ENCODE measurements at places on chromosomes 11 and 22.

DNA sequence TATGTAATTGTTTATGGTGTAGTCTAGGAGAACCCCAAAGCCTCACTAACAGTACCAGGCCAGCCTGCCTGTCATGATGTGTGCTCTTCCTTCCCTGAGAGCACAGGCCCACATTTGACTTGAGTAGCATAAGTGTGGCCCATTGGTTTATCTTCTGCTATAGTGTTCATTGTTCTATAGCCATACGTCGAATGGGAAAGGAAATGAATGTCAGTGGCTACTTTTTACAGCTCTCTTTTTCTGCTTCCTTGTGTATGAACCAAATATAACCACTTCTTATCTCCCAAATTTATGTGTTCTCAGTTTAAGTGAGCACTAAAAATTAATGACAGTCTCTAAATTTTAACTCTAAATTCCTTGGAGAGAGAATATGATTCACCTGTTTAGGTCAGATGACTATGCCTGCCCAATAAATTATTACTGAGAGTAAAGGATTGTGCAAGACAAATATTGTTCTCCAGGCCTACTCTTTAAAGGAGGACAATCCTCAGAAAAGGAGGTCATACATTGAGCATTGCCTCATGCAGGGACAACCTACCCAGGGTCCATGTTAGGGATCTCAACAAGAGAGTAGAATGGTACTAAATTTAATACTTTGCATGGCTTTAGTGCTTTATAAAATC lies 222.9 kb upstream of the ARHGAP20 start:
- no peak for DNase-seq

- DNase-seq = no peak
These were observed 1157.5 kb upstream of the RAG2 start for GRCh38 chr11:37755521-37755920.

- no peak for DNase-seq
These were observed 59.4 kb downstream of the KCNA4 start for GRCh38 chr11:29957431-29957830.

DNA sequence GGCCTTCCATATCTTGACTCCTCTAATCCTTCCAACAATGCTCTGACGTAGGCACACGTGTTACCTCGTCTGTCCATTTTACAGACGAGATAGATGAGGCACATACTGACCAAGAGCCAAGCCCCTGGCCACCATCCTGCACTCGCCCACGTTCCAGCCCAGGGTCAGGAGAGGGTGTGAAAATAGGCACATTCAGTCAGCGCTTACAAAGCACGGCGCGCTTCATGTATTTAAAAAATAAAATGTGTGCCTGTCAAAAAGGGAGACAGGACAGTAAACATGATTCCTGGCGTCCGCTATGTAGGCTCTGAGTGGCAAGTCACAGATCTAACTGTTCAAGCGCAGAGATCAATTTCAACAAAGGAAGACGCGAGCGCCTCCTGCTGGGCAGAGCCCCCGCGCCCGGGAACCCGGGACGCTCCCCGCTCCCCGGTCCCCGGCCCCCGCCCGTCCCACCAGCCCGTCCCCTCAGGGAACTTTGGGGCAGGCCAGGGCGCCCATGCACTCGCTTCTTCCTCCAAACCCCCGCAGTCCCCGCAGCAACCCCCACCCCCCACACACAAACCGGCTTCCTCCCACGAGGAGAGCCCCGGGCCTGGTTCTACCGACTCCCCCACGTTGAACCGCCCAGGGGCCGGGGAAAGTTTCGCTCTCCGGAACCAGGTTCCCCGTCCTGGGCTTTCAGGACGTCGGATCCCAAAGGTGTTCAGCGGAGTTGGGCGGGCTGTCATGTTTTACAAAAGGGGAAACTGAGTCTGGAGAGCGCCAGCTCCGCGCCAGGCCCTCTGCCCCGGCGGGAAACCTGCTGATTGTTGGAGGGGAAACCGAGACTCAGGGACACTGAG lies 10.4 kb upstream of the C1QTNF6 start:
- peak; percentile 87 for DNase-seq

GRCh38 chr11:69496631-69497220 lies 15.3 kb downstream of the LINC01488 start:
- DNase-seq = no peak

DNA sequence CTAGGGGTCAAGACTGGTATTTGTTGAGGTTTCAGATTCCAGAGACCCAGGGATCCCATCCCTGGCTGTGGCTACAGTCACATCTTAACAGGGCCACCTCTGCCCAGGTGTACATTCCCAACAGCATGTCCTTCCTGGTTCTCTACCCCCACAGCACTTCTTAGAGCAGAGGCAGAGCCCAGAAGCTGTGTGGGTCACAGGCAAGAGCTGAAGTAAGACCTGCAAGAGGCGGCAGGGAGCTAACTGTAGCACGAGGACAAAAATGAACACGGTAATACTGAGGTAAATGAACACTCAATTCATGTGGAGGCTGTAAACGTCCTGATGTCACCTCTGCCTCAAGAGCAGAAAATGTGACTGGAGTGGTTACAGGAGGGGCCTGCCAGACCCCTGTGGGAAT lies 21.7 kb upstream of the RAPSN start:
- no peak for DNase-seq

GRCh38 chr22:45995405-45996101 lies 18.6 kb upstream of the WNT7B start:
- DNase-seq = no peak

GRCh38 chr11:110599207-110599606 lies 113.0 kb downstream of the ARHGAP20 start:
- DNase-seq = no peak

DNA sequence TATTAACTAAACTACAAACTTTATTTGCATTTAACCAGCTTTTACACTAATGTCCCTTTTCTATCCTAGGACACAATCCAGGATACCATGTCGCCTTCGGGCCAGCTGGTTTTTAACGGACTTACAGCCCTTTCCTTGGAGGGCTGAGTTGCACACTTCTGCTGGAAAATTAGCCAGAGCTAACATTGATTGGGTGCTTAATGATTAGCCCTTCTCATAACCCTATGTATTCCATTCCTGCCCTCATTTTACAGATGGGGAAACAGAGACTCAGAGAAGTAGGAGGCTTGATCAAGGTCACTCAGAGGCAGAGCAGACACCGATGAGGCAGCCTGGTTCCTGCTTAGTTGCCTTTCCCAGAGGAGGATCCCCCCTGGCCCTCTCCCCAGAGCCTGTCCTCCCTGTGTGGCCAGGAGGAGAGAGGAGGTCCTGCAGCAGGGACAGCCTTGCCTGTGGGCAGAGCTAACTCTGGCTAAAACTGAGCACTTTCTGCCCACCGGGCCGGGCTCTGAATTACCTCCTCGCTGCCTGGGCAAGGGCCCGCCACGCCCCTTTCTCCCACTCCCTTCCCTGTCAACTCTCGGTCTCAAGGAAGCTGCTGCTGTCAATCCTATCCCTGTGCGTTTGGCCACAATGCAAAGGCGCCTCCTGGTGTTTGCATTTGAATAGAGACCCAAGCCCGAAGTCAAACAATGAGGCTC lies 59.6 kb upstream of the PAX6 start:
- DNase-seq = no peak

DNA sequence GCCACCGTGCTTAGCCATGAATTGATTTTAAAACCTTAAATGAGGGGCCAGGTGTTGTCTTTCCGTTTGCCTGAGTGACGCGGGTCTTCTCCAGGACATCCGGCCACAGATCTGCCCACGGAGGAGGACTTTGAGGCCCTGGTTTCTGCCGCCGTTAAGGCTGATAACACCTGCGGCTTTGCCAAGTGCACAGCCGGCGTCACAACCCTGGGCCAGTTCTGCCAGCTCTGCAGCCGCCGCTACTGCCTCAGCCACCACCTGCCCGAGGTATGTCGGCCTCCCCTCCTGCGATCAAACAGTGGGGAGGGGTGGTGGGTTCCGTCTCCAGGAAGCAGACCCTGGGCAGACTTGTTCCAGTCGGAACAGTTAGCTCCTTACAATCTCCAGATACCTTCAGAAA lies 34.4 kb downstream of the IGHMBP2 start:
- no peak for DNase-seq

GRCh38 chr11:57461841-57462489 lies 1.6 kb downstream of the RTN4RL2 start:
- no peak for DNase-seq

DNA sequence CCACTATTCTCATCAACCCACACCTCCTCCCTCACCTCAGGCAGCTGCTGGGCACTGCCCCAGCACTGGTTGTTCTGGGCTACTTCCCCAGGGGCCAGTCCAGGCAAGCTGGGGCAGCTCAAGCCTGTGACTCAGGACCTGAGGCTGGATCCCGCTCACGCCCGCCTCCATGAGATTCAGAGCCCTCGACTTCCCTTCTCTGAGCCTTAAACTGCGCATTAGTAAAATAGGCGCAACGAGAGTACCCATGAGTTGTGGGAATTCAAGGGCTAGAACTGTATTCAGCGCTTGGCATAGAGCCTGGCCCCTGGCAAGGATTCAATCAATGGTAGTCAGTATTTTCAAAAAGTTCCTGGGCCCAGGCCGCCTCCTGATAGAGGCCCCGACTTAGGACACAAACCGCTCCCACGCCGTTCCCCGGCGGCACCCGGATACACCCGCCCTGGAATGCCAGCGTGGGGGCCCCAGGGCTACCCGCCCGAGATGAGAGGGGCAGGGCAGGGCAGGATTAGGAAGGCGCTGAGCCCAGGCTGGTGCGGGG lies 723 bp upstream of the CD82 start:
- no peak for DNase-seq

DNA sequence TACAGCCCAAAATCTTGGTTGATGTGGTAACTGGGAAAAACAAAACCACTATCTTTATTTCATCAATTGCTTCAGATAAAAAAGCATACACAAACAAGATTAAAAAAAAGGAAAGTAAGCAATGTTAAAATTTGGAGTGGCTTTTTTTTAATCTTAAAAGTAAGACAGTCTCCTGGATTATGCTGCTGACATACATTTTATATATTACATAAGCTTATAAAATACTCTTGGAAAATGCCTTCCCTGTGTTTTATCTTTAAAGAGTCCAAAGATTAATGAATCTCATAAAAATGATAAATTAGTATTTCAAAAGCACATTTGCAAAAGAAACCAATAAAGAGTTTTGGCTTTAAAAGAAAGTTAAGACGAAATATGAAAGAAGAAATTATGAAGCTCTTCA lies 132.7 kb downstream of the DLG2 start:
- no peak for DNase-seq

DNA sequence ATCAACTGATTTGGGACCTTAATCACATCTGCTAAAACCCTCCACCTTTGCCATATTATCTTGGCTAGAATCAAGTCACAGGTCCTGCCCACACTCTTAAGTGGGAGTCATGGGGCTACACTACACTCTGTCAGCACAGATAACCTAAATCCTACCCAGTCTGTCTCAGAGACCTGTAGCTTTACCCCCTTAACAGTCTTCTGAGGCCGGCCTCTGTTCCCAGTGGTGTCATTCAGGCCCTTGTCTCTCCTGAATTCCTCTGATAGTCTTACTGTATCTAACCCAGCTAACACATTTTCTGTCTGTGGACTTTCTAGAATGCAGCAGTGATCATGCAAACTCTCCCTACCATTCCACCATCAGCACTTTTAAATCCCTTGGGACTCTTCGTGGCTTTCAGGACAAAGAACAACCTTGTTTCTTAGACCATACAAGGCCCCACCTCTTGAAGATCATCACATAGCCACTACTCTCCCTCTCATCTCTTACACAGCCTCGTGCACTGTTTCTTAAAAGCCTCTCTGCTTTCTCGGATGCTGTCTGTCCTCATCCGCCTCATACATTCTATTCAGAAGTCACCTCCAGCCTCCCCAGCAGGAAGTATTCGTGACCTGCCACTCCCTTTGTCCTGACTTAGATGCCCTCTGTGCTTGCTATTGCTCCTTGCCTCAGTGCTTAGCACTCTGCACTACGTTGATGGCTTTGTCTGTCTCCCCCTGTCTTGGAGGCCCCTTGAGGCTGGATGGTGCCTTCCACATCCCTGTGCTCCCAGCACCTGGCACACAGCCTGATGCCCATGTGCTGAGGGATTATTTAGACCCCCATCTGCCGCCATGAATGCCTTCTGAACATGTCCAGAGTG lies 57.9 kb downstream of the PANX1 start:
- no peak for DNase-seq

DNA sequence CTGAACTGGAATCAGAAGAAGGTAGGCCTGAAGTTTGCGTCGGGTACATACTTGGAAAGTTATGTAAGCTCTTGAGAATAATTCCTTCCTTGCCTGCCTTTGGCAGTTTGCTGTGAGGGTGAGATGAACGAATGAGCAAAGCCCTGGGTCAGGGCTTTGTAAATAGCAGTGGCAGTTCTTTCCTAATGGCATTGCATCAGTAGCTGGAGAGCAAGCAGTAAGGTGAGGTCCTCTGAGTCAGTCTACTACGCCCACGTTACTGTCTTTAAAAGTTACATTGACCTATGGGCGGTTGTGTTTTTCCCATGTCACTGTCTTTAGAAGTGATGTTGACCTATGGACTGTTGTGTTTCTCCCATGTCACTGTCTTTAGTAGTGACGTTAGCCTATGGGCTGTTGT lies 179.1 kb upstream of the E2F8 start:
- no peak for DNase-seq

DNA sequence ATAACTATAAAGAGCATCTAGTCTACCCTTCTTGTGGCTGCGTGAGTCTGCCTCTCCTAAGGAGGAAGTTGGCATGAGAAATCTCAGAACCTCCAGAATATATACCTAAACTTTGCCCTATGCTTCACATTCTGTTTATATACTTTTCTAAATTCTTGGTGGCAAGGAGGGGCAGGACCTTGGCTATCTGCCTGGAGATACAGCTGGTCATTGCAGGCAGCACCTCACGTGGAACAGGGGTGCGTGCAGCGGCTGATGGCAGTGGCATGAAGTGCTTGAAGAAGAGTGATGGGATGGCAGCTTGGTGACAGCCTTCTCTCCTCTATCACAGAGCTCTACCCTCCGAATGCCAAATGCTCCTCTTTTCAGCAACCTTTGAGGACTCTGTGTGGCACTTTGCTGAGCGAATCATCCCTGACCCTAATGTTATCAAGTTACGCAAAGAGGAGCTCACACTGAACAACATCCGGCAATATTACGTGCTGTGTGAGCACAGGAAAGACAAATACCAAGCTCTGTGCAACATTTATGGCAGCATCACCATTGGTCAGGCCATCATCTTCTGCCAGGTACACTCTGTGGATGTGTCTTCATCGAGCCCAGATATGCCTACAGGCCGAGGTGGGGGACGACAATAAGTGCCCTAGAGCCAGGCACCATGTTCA lies 12.5 kb downstream of the DDX25 start:
- DNase-seq = no peak

DNA sequence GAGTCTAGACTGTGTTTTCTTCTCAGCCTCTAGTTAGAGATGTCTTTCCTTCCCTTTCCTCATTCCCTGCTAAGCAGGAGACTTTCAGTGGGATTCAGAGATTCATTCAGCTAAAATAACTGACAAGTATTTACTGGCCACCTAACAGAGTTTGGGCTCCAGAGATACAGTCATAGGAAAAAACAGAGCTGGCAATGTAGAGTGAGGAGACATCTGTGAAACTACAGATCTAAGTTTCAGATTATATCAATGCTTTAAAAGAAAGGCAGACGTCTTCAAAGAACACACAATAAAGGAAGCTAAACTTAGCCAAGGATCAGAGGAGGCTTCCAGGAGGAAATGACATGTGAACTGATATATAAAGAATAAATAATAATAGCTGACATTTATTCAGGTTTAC lies 355.6 kb upstream of the DDI1 start:
- no peak for DNase-seq
